ENCODE measurements at places on chromosomes 4 and X.

- DNase-seq, result no peak
These were observed 37.8 kb upstream of the CAPN6 start for GRCh38 chrX:111308039-111308438.

DNA sequence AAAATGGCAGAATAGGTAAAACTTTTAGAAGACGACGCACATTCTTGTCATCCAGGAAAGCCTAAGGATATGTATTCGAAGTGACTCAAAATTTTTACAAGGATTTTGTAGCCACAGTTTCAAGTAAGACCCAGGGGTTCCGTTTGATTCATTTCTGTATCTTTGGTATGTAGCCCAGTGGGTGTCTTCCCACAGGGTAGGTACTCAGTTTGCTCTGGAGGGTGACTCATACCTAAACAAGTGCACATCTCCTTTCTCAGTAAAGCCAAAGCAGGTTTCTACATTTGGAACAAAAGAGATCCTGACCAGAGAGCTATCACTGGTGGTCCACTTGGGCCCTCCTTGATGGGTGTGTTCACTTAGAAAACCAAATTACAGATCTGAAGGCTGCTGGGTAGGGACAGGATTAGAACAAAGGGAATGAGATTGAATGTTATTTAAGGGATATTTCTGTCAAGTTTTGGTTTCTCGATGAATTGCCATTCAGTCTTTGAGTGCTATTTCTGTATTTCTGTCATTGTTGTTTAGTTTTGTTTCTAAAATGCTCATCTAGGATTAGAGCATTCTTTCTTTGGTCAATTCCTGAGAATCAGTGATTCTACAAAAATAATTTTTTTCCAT is 56.1 kb downstream of the PLS3 start:
- DNase-seq, result no peak

DNA sequence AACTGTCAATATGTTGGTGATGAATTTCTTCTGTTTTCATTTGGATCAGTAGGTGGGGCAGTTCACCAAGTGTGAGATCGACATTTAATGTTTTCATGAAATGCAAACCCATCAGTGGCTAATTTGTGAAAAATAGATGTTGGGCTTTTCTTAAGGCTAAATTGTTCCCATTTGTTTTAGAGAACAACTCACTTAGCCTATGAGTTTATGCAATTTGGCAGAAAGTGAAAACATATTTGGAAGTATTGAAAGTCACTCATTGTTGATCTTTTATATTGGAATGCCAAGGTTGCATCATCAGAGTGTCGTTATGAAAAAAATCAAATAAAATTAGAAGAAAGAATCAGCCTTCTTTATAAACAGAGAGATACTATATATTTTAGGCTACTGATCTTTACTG is 132.4 kb downstream of the RPA4 start:
- DNase-seq, result no peak

GRCh38 chrX:20988804-20989203 is 385.4 kb upstream of the CNKSR2 start:
- no peak for DNase-seq

GRCh38 chrX:37662181-37662580 is 23.4 kb upstream of the XK start:
- no peak for DNase-seq

GRCh38 chr4:117621673-117622072 is 412.6 kb upstream of the NDST3 start:
- DNase-seq, result no peak

DNA sequence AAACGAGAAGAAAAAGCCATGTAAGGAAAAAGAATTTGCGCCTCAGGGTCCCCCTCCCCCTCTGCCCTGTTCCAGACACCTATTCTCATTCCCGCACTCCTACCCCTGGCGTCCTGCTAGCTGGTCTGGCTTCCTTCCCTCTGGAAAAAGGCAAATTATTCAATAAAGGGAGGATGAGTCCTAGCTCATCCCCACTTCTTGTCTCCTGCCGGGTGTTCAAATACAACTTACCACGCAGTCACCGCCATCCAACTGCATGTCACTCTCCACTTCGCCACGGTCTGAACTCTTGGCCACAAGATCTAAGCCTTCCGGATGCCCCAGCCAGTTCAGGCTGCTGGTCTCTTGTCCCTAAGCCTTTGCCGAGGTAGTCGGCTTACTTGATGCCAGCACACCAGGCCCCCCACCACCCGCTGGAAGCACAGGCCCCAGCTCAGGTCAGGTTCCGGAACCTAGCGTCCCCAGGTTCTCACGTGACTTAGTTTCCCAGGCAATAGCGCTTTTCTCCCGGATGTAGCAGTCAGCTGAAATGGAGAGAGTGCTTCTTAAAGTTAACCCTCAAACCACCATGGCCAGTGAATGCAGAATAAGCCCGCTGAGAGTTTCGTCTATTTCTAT is 209.6 kb upstream of the SPIN4 start:
- peak; percentile 41 for DNase-seq

DNA sequence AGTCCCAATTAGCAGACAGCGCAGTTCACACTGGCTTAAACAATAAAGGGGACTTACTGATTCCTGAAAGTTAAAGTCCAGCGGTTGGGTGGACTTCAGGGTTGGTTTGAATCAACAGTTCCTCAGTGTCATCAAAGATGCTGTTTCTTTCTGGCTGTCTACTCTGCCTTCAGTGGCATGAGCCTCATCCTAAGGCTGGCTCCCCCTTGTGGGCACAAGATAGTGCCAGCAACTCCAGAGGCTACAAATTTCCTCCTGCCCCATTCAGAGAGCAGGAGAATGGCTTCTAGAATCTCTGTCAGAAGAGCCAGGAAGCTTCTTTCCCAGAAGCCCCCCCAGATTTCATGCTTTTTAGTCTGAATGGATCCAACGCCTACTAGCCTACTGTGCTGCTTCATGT is 82.4 kb upstream of the MTM1 start:
- DNase-seq, result peak; percentile 49

DNA sequence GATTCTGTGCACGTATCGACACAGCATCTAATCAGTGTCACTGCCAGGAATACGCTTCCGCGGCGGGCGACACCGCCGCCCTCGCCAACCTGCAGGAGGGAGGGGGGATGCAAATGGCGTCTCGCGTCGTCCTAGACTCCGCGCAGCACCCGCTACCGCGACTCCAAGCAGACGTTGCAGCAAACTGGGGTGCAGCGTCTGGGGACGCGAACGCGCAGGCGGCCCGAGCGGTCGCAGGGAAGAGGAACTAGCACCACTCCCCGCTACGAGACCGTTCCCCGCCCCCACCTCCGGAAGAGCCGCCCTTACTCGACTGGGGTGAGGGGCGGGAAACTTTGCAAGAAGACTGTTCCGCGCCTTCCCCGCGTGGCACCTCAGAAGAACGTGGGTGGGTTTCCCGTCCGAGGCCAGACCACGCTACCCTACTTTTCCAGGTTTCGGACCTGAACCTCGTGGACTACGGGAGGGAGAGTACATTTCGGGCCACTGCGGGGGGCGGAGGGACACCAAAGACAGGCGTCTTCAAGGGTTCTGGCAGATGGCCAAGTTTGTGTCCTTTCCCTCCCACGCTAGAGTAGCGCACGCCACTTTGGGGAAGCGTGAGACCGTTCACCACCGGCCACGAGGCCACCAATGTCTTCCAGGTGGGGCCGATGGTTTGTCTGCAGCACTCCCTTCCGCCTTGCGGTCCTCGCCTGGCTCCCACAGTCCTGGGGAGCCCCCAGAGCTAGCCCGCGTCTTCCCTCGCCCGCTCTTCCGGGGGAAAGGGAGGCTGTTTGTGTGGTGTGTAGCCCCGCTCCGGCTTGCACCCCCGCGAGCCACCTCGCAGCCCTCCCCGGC is 78.0 kb upstream of the BCOR start:
- peak; percentile 74 for DNase-seq

- no peak for DNase-seq
These were observed 49.7 kb upstream of the DDIT4L start for GRCh38 chr4:100240008-100240407.

DNA sequence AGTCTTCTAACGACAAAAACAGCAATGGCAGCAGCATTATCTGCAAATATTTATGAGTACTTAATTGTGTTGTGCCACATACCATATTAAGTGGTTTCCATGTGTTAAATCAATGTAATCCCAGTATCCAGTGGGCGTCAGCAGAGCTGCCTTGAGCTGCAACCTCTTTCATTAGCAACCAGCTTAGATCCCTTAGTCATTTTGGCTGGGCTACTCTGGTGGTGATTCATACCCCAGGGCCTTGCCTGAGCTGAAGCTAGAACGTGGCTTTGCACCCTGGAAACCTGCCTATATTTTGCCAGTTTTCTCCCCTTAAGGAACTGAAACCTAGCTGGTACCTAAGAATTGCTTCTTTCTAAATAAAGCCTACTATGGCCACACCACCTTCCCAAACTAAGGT is 474.3 kb upstream of the FTHL17 start:
- DNase-seq, result no peak

DNA sequence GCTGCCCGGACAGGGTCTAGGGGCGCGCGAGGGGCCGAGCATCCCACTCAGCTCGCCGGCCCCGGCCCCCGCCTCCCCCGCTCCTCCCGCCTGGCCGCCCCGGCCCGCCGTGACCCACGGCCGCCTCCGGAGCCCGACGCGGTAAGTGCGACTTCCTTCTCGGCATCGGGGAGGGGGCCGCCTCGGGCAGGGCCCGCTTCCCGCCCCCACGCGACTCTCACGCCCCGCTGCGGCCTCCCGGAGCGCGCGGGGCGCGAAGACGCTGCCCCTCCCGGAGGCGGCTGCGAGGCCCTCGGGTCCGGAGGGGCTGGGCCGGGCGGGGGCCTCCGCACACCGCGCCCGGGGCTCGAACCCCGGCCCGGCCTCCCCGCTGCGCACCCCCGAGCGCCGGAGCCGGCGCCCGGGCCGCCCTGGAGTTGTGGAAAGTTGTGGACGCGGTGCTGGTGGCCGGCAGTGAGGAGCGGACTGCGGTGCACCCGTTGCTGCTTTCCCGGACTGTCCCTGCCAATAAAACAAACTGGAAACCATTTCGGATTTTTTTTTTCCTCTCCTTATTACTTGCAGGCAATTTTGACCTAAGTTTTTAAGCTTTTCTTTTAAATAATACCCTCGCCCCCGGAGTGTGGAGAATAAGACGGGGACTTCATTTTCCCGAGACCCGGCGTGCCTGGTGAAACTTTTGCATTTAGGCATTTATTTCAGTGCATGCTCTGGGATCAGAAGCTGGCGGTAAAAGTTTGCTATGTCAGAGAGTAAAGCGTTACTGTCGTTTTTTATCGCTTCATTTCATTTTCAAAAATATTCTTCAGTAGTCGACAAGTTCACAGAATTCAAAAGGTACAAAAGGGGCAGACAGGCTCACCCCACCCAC is 13.0 kb upstream of the TMEM156 start:
- DNase-seq, result peak; percentile 48

- no peak for DNase-seq
These were observed 90.2 kb downstream of the CXCL13 start for GRCh38 chr4:77695774-77696173.

GRCh38 chrX:23855569-23855968 is 52.2 kb downstream of the APOO start:
- DNase-seq, result no peak

- DNase-seq, result no peak
These were observed 50.4 kb downstream of the FRMD7 start for GRCh38 chrX:132077414-132077813.

DNA sequence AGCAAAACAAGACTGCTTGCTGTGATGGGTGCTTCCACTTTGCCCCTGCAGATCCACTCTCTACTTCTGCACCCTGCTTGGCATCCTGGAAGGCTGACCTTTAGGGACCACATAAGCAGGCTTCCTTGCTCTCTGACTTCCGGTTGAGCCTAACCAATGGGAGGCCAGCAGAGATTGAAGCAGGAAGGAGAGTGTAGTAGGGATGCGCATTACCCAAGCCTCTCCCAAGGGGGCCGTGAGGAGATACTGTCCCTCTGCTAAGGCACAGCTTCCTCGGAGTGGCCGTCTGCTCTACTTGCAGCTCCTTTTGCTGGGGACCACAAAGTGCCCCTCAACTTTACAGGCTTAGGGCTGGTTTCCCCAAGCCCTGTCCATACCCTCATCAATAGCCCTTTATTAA is 624.3 kb upstream of the TENM3 start:
- no peak for DNase-seq

DNA sequence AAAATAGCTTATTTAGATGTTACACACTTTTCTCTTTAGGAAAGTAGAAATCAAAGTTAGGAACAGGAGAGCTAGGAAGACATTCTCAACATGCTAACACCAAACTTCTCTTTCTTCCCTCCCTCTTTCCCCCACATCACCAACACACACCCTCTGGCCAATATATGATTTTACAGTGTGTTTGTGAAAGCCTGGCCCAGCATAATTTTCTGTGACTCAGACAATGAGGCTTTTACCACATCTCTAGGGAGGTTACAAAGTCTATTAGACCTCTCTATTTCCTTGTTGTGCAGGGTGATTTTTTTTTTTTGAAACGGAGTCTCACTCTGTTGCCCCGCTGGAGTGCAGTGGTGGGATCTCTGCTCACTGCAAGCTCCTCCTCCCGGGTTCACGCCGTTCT is 189.9 kb downstream of the AASDH start:
- DNase-seq, result no peak

GRCh38 chr4:16065066-16065465 is 18.8 kb downstream of the PROM1 start:
- no peak for DNase-seq

- no peak for DNase-seq
These were observed 114.0 kb upstream of the LDB2 start for GRCh38 chr4:17012451-17012850.

DNA sequence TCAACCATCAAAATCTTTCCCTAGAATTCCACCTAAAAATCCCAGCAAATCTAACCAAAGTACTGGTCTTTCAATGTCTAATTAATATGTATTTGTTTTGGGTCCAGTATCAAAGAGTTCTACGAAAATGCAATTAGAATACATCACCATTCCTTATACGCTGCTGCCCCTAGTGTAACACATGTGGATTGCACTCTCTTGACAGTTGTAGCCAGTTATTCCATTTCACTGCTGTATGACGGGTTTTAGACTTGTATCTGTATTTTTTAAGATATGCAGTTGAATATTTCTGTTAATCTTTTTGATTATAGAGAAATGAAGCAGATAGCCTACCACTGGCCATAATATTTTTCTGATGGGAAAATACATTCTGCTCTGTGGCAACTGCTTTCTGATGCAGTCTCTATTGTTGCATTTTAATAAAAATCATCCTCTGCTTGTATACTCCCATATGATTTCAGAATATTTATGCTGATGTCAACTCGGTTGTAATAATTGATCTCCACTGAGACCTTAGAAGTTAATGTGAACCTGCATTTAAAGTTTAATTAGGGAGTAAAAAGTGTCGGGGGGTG is 17.1 kb upstream of the PAGE2B start:
- peak; percentile 12 for DNase-seq

- DNase-seq, result no peak
These were observed 38.1 kb upstream of the IRAK1 start for GRCh38 chrX:154057791-154058190.

- DNase-seq, result no peak
These were observed 47.4 kb upstream of the PHOX2B start for GRCh38 chr4:41795796-41796385.

GRCh38 chrX:52870046-52870445 is 2.2 kb upstream of the XAGE3 start:
- no peak for DNase-seq

- DNase-seq, result no peak
These were observed 30.1 kb downstream of the NEUROG2 start for GRCh38 chr4:112485930-112486329.

- no peak for DNase-seq
These were observed 17.5 kb downstream of the ENOPH1 start for GRCh38 chr4:82447886-82448285.
